RPMI7951 (cell line): ENCODE measurements at places on chromosomes 5 and 9. TPM values are rescaled to one million over a fixed set of nuclear protein-coding genes. Genes with fewer than 3 reads are reported as not detected.

Gene PTPRD
- total RNA-seq = 0.49 and 0.84 TPM in 2 replicates

Gene SPINK4
- total RNA-seq = not detected in 2 replicates

Gene SIT1
- not detected in 2 replicates for total RNA-seq

- no peak for DNase-seq
Measured at GRCh38 chr5:106755066-106755465, 915.7 kb downstream of the EFNA5 start.

- no peak for DNase-seq
Measured at GRCh38 chr5:93076566-93076965, 504.5 kb downstream of the NR2F1-AS1 start.
